ACHN (cell line): ENCODE measurements at places on chromosomes 16 and 17.

DNA sequence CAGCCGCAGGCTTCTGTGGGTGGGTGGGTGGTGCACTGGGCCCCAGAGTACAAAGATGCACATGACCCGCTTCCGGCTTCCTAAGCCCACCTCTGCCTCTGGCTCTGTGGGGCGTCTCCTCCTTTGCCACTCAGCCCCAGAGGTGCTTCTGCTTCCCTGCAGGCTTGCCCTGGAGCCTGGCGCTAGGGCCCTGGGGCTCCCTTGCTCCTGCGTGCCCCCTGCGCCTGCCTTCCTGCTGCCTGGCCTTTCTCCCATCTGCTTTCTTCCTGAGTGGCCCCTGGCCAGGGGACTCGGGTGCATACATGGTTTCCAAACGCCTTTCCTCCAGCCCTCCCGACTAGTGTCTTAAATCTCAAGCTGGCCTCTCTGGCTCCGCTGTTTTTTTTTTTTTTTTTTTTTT lies 3.4 kb downstream of the WWOX start:
- no peak for DNase-seq

DNA sequence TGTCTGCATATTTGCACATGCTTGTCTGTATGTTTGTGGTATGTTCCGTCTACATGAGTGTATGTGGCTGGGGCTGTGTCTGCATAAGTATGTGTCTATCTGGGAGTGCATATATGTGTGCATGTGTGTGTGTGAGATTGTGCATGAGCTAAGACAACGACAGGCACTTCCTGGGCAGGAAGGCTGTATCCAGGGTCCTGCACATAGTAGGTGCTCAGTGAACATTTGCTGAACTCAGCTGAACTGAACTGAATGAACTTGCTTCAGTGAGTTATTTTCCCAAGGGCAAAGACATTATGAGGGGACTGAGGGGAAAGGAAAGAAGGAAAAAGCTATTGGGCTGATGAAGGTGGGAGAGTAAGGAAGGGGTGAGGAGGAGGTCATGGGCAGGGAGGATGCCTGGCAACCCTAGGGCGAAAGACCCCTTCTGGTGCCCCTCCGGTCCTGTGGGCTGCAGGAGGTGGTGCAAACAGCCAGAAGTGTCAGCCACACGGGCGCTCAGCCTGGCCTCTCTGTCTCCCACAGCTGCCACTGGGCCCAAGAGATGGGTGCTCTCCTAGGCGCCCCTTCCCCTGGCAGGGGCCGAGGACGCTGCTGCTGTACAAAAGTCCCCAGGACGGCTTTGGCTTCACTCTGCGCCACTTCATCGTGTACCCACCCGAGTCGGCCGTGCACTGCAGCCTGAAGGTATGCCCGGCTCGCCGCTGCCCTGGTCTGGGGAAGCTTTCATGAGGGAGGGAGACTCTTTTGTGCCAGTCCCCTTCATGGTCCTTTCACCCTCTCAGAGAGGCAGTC lies 29.5 kb downstream of the ARHGAP23 start:
- no peak for DNase-seq

- no peak for DNase-seq
Observed at GRCh38 chr16:11354733-11355574, 9.7 kb downstream of the RMI2 start.

GRCh38 chr17:70022175-70022574 lies 52.9 kb upstream of the KCNJ16 start:
- DNase-seq: no peak

DNA sequence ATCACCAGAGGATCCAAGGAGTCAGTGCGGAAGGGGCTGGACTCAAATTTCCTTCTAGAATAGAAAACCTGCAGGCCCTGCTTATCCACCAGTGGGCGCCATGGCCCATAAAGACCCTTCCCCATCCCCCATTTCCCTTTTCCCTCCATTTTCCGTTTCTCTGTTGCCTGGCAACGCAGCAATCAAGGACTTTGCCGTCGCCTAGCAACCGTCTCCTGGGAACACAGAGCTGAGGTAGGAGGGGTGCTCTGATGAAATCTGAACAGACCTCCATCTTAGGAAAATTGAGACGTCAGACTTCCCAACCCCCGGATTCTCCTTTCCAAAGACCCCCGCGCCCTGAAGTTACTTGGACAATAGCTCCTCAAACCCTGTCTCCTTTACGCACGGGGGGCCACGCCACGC lies 5.7 kb downstream of the DLG4 start:
- peak; percentile 73 for DNase-seq

DNA sequence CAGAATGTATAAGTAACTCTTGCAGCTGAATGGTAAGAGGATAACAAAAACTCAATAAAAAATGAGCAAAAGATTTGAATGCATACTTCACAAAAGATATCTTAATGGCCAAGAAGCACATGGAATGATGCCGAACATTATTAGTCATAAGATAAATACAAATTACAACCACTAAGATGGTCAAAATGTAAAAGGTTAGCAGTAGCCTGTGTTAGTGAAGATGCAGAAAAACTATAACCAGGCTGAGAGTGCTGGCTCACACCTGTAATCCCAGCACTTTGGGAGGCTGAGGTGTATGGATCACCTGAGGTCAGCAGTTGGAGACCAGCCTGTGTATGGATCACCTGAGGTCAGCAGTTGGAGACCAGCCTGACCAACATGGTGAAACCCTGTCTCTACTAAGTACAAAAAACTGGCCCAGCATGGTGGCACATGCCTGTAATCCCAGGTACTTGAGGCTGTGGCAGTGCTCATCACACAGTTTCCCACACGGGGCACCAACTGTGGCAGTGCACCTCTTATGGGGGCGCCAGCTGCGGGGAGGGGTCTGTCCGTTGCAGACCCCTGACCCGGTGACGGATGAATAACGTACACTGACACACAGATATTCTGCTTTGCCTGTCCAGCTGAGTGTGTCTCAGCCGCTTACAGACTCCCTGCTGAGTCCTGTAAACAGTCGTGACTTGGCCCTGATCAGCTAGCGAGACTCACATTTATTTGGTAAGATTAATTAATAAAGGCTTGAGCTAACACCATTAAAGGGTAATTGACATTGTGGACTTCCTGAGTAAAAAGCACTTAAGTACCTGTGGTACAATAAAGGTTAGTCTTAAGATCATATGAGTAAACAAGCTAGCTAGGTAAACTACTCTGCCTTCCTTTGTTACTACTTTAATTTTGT lies 45.7 kb upstream of the FAM20A start:
- no peak for DNase-seq

- DNase-seq: peak; percentile 75
Observed at GRCh38 chr17:76497979-76498875, 3.0 kb downstream of the RHBDF2 start.

DNA sequence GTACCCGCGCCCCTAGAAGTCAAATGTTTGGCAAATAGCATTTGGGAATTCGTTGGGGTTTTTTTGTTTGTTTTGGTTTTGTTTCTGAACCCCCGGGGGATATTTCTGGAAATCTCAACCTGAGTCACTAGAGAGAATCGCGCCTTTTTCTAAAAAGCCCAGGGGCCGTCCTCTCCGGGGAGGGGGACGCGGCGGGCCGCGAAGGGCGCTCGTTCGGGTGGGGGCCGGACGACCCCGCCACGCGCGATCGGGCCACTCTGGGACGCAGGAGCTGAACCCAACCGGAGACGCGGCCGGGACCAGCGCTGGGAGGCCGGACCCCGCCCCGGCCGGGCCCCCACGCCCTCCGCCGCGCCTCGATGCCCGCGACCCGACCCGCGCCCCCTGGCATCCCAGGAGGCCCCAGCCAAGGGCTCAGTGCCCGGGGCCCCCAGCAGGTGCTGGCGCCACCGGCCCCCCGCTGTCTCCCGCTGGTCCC lies 302 bp downstream of the LITAF start:
- DNase-seq: peak; percentile 11

DNA sequence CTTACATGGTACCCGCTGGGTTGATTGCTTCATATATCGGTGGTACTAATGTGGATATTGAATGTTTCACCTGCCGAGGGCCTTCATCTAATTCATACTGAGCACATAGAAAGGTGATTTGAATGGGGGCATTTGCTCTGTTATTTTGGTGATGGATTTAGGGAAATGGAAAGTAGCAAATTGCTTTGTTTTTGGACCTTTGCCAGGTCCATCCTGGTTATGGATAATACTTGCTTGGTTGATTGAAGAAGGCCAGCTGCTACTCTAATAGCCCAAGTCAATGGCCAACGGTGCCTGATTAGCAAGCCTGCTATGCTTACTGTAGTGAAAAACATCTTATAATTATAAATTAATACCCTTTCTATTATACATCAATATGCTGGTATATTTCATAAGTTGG lies 253.6 kb downstream of the CDH13 start:
- no peak for DNase-seq

- DNase-seq: no peak
Observed at GRCh38 chr16:88965411-88965810, 11.6 kb downstream of the CBFA2T3 start.

DNA sequence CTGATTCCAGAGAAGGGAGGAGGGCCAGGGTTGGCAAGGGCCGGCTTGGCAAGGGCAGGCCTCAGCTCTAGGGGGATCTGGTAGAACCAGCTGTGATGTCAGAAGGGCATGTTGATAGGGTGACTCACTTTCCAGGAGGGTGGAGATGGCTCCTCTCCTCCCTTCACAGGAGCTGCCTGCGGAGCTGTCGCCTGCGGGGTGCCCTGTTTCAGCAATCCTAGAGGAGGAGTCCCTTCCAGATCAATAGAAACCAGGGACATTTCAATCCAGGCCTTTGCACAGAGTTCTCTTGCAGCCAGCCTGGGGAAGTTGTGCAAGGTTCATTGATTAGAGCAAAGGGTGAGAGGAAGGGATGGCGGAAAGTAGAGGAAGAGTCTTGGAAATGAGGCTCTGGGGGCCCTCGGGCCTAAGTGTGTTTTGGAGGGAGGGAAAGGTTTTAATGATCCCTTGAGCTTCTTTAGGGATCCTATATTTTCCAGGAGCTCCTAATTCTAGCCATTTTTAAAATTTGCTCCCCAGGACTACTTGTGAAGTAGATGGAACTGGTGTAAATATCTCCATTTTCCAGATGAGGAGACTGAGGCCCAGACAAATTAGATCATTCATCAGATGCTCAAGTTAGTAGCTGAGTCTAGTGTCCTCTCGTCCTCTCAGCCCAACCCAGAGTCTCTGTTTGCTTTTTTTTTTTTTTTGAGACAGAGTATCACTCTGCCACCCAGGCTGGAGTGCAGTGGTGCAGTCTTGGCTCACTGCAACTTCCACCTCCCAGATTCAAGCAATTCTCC lies 24.8 kb upstream of the CSNK2A2 start:
- DNase-seq: peak; percentile 59

DNA sequence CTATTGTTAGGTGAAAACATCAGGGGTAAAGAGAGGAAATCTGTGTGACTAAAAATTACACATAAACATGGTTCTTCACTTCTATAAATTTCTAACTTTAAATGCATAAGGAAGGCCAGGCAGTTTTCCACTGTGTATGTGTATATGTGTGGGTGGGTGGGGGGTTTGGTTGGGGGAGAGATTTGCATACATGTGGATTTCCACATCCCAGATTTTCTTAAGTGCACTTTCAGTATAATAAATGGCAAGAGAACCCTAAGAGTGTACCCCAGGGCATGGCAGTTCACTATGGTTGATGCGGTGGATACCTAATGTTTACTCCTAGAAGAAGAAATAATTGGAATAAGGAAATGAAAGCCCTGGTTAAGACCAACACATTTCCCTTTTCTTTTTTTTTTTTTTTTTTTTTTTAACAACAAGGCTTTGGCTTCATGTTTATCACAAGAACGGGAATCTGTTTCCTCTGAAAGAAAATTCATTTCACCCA lies 451.8 kb upstream of the CCL2 start:
- DNase-seq: no peak

DNA sequence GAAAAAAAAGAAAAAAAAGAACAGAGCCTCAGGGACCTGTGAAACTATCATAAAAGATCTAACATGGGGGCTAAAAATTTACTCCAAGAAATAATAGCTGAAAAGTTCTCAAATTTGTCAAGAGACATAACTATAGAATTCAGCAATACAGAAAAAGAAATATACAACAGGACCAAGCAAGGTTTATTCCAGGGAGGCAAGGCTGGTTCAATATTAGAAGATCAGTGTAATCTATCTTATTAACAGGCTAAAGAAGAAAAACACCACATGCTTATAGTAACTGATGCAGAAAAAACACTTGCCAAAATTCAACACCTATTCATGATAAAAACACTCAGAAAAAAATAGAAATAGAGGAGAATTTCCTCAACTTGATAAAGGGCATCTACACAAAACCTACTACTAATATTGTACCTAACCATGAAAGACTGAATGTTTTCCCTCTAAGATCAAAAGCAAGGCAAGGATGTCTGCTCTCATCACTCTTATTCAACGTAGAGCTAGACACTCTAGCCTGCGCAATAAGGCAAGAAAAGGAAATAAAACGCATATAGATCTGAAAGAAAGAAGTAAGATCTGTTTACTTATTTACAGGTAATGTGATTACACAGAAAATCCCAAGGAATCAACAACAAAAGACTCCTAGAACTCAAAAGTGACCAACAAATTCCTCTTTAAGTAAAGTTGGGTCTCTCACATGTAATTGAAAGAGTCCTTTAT lies 1.2 kb upstream of the ACSM3 start:
- DNase-seq: no peak

- DNase-seq: no peak
Observed at GRCh38 chr16:23318639-23319038, 16.5 kb downstream of the SCNN1B start.

- DNase-seq: no peak
Observed at GRCh38 chr17:31416503-31416923, 25.0 kb downstream of the RAB11FIP4 start.

- DNase-seq: no peak
Observed at GRCh38 chr17:61715348-61715747, 124.3 kb upstream of the NACA2 start.

DNA sequence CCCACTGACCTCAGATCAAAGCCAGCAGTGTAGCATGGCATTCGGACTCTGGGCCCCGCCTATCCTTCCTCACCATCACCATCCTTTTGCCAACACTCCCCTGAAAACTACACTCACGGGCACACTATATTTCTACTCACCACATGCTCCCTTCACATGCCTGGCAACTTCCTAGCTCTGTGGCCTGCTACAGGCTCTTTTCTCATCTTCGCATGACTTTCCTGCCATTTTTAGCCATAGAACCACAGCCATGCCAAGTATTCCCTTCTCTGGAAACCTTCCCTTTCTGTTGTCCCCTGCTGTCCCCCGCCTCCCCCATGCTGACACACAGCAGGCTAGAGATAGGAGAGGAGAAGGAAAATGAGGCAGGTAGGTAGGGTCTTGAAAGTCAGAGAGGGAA lies 45.5 kb upstream of the MMP2 start:
- DNase-seq: no peak

- no peak for DNase-seq
Observed at GRCh38 chr17:12789075-12789480, 220 bp upstream of the ARHGAP44 start.
